ENCODE measurements at places on chromosomes 4 and X. TPM values are rescaled to one million over a fixed set of nuclear protein-coding genes. Genes with fewer than 3 reads are reported as not detected.

The PABPC1L2A gene
- total RNA-seq, result not detected

DNA sequence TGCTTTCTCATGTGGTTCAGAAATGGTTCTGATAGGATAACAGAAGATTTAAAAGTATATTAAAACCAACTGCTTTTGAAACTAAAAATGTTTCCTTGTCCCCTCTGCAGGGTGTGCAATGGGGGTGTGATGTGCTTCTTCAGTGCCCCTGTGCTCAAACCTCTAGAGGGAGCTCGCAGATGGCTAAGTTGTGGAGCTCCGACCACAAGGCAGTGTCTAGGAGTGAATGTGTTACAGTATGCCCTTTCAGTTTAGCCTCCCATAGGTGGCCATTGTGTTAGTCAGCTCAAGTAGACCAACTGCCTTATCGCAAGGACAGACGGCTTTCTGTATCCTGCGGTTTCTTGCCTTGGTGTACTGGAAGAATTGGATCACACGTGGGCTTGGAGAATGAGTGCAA is 130.5 kb downstream of the TENT5D start:
- no peaks in the 10 kb centered on the region for H3K4me1 ChIP-seq
- H3K27ac ChIP-seq, result no peak overlapping the region
- no peaks in the 10 kb centered on the region for H3K27me3 ChIP-seq

The OR13H1 gene
- total RNA-seq, result not detected

- H3K27me3 ChIP-seq, result no peaks in the 10 kb centered on the region
- no peaks in the 10 kb centered on the region for H3K36me3 ChIP-seq
- no peaks in the 10 kb centered on the region for H3K4me1 ChIP-seq
- H3K4me3 ChIP-seq, result no peak overlapping the region
Observed at GRCh38 chr4:24768604-24769003, 26.8 kb upstream of the SOD3 start.

The PAGE2 gene
- not detected for total RNA-seq

The SPATA4 gene
- not detected for total RNA-seq

All from activated CD8-positive, alpha-beta T cell treated with anti-CD3 and anti-CD28 coated beads for 36 hours (primary cell).